ENCODE measurements at places on chromosomes 3 and 15.
A peak's percentile ranks its signal among the peaks of the same experiment; 100 is the strongest.

GRCh38 chr3:109005443-109005842, 51.8 kb upstream of the GUCA1C start:
- DNase-seq = no peak

GRCh38 chr3:8778475-8778874, 9.1 kb upstream of the OXTR start:
- DNase-seq = no peak

DNA sequence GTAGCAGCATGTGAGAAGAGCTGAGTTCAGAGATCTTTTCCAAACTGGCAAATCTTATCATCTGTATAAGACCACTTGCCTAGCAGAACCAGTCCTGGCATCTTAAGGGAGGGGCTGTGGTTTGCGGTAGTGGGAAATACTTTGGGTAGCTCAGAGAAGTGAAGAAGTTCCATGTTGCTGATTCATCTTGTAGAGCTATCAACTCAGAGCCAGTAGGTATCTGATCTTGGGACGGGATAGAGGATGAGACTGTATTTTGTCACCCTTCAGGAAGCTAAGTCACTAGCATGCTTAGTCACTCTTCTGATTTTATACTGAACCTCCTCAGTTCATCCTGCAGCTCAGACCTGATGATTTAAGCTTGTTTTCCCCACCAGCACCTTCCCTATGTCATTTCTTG, 211.4 kb downstream of the NR1D2 start:
- peak; percentile 28 for DNase-seq

- DNase-seq = no peak
These were observed 156.2 kb downstream of the NUP210 start for GRCh38 chr3:13263770-13264467.

DNA sequence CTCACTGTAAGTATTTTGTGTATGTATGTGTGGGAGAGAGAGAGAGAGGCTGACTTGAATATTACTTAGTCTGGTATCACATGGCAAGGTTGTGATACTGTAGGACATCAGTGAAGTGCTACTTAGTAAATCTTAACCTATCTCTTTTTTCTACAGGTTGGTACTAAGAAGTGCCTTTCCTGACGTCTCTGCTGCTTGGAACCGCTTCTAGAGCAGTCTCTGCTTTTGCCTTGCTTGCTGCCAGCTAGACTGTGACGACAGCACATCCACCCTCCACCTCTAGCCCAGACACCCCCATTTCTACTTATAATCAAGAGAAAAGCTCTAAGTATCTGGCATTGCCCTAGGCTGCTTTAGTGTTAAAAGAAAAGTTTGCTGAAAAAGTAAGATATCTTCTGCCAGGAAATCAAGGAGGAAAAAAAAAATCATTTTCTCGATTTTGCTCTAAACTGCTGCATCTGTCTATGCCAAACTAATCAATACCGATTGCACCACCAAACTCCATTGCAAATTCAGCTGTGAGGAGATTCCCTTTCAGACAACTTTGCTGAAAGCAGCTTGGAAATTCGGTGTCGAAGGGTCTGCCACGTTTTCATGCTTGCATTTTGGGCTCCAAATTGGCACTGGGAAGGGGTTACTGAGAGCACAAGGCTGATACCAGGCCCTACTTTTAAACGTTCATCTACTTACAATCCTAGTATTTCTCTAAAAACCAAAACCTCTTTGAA, 30.7 kb downstream of the MBNL1 start:
- no peak for DNase-seq

DNA sequence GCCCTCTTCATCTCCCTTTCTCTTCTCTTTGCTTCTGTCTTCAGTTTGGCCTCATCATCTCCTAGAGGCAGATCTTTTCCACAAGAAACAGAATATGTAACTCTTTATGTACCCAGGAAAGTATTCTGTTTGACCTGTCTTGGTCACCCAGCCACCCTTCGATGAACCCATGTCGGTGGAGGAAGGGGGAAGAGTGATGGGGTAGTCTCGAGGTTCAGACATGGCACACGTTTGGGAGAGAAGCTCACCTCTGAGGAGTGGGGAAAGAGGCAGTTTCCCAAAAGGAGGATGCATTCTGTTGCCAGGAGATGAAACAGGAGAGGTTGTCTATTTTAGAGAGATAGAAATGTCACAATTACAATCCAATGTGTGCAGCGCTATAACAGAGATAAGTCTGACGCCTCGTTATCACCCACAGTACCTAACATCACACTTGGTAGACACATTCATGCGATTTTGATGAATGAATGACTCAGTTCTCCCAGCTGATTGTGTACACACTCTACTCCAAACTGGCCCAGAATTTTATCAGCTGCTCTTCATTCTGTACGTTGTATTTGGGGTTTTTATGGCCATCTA, 722 bp upstream of the CCDC50 start:
- DNase-seq = no peak

DNA sequence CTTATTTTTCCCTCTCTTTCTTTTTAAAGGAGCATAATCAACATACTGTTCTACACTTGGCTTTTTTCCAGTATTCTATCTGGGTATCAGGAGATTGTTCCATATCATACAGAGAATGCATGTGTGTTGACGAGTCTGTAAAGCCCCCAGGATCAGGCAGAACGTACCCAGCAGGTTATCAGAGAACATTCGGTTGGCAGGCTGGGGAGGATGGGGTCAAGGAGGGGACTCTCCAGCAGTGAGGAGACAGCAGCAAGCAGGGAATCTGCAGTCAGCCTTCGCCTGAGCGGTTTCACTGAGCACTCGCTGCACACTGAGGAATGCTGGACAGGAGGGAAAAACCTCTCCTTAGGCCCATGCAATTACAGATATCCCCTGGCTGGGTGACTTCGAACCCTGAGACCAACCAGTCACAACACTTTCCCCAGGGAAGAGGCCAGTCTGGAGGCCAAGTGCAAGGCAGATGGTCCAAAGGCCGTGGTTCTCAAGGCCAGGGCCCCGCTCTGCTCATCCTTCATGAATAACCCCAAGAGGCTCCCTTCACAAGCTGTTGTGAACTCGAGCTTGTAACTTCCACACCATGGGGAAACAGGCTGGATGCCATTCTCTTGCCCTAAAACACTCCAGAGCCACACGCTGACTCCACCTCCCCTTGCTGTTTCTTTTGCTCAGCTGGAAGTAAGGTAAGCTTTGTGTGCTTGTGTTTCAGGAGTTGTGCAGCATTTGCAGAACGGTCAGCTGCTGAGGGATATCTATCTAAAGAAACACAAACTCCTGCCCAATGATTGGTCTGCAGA, 60.1 kb downstream of the PXYLP1 start:
- DNase-seq = no peak

GRCh38 chr3:192332386-192333291, 394.7 kb downstream of the FGF12 start:
- no peak for DNase-seq

GRCh38 chr3:140403079-140403478, 274.8 kb upstream of the TRIM42 start:
- DNase-seq = peak; percentile 75

- no peak for DNase-seq
These were observed 143.5 kb downstream of the GADL1 start for GRCh38 chr3:30750967-30751366.

DNA sequence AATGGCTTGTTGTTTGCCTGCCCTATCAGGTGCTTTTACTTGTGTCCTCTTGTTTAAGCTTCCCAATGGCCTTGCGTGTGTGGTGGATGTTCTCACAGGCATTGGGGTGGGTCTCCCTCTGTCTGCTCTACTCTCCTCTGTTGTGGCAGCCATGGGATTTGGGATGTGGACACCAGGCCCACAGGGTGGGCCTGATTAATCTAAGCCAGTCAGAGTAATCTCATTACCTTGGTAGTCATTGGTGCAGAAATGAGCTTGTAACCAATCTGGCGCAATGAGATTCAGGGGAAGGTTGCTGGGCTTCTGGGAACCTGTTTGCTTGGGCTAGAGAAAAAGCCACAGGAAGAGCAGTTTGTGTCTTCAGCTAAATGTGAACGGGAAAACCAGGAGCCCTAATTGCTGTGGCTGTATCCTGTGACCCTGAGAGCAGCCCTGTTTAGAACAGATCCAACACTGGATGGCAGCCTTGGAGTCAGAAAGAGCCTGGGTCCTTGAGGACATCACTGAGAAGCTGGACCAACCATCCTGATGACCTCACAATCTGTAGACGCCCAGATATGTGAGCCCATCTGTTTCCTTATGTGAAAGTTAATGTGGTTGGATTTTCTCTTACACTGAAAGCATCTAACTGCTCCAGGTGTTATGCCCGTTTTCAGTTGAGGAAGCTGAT, 157.3 kb upstream of the UBE2E1 start:
- peak; percentile 45 for DNase-seq

- DNase-seq = no peak
These were observed 699.7 kb downstream of the TUSC7 start for GRCh38 chr3:117409256-117409655.

DNA sequence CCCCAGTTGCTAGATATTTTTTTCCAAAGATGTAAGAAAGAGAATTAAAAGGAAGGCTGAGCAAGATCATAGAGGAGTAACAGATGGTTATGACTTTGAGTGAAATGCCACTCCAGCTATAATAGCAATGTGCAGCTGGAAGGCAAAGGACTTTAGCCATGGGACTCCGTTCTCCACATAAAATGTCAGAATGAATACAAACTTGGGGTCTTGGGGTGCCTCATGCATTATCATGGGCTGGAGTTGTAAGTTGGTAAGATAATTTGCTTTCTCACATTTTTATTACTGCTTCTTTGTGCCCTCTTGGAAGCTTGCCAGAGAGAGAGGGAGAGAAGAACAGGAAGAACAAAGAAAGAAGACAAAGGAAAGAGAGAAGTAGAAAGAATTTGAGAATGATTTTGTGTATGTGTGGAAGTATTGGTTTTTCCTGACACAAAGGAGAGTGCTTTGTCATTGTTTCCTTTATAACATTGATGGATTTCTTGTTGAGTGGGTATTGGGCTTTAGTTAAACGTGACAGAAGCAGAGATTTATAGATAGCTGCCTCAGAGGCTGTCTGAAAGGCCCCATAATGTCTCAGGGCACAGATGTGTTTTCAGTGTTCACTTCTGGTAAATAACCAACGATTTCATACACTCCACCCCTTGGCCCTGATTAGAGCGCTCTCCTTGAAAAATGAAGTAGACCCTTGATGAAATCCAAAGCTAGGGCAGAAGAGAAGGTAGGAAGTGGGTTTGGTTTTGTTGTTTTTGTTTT, 715.3 kb downstream of the NR2F2 start:
- DNase-seq = no peak

DNA sequence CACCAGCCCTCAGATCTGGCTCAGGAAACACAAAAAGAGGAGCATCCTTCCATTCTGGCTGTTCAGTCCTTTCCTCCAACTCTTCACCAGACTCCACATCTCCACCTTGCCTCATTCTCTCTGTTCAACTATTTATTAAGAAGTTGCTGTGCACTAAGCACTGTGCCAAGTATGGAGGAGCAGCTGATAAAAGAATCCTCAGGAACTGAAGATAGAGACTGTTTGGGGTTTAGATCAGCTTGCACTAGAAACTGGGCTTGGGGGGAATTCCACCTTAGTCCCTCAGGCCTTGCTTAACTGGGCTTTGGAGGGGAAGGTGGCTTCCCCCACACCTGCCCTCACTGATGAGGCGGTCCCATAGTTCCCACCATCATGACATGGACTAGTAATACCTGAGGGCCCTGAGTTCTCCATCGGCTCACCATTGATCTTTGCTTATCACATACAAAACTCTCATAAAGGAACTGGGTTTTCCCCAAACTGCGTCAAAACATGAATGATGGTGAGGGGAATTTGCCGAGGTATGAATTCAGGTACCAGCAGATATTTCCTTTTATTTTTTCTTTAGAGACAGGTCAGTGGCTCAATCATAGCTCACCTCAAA, 1.7 kb upstream of the CCR8 start:
- DNase-seq = no peak

GRCh38 chr3:158167737-158168557, 58.1 kb downstream of the RSRC1 start:
- peak; percentile 92 for DNase-seq

GRCh38 chr3:130705501-130705900, 41.1 kb downstream of the PIK3R4 start:
- no peak for DNase-seq

DNA sequence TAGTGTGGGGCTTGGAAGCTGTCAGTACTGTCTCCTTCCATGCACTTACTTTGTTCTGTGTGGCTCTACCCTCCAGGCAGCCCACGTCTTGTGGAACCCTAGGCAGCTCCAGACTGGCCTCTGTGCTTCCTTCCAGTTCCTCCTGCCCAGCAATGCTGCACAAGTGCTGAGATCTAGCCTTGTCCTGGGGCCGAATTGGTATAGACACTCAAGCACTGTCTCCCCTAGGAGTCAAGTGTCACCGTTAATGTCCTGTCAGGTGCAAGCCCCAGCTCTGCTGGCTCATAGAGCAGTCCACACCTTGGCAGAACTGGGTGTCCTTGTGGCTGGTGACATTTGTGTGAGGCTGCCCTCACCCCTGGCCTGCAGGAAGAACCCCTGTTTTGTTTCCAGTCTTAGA, 130.1 kb downstream of the EEFSEC start:
- DNase-seq = no peak

- no peak for DNase-seq
These were observed 810 bp downstream of the TMEM62 start for GRCh38 chr15:43134157-43134635.

DNA sequence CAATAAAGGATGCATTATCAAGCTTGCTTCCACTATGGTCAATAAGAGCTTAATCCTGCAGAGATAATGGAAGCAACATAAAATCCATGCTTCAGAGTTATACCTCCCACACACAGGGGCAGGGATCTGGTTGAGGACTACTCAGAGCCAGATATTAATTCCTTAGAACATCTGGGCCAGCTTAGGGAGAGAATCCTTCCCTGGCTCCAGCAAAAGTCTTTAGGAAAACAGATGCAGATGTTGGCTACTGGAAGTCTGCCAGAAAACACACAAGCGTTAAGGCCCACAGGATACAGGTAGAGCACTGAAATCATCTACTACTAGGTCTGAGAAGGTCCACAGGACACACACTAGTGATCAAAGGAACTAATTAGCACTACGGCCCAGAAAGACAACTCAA, 25.2 kb downstream of the TMEM202 start:
- DNase-seq = no peak

DNA sequence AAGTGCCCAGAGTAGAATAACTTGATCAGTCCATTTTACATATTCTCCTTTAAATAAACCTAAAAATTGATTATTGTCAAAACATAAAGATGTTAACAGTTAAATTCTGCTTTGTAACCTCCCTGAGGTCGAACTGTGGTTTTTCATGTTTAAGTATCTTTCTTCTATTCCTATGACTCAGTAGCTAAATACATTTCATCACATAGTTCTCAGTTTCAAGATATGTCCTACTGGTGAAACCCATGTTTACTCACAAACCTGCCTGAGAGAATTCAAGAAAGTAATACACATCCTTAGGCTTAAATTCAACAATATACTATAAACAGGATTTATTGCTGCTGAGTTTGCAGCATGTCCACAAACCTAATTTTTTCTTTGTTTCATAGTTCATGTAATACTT, 692.9 kb downstream of the ZPLD1 start:
- DNase-seq = no peak

DNA sequence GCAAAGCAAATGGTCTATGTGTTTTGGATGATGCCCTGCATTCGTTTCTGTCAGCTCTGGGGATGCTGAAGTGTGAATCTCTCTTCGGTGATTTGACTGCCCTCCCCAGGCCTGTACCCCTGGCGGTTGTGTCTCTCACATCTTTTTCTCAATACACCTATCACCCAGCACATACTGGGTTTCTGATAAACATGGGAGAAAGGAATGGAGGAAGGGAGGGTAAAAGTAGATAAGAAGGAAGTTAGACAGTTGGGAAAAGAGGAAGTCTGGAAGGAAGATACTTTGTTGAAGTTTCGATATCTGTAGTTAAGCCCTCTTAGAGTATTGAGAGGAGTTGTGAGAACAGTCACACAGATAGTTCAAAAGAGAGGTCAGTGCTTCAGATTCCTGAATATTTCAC, 35.8 kb upstream of the LRTM1 start:
- peak; percentile 8 for DNase-seq

GRCh38 chr3:53144862-53145712, 14.9 kb upstream of the RFT1 start:
- DNase-seq = no peak

Data from suppressor macrophage treated with lipopolysaccharide for 1 hour (primary cell).